Progenitor cell of endocrine pancreas (in vitro differentiated cells): ENCODE measurements at places on chromosomes 13 and 19. TPM values are rescaled to one million over a fixed set of nuclear protein-coding genes. Genes with fewer than 3 reads are reported as not detected.

The SULT2A1 gene
- not detected in 2 replicates for total RNA-seq

The EFNA2 gene
- 23.8 and 26.5 TPM in 2 replicates for total RNA-seq

The GNG7 gene
- total RNA-seq, result 9.9 and 11.3 TPM in 2 replicates

The TMPRSS9 gene
- not detected in 2 replicates for total RNA-seq

The MEF2B gene
- total RNA-seq, result 4.2 and 4.4 TPM in 2 replicates

The PRKCG gene
- total RNA-seq, result 6.5 and 8.4 TPM in 2 replicates

The RYR1 gene
- total RNA-seq, result 0.65 and 1.4 TPM in 2 replicates

The NANOS3 gene
- total RNA-seq, result 9.5 and 10.5 TPM in 2 replicates

The ZNF575 gene
- 0.60 and 0.74 TPM in 2 replicates for total RNA-seq

The ERICH6B gene
- total RNA-seq, result not detected in 2 replicates

The MYO16 gene
- 1.9 and 2.3 TPM in 2 replicates for total RNA-seq

The ZIM2 gene
- not detected in 2 replicates for total RNA-seq

The TMEM255B gene
- 0.91 and 1.5 TPM in 2 replicates for total RNA-seq

The RNF225 gene
- 0.42 TPM in 1 of 2 replicates, not detected in the other for total RNA-seq

The SWSAP1 gene
- total RNA-seq, result 3.2 and 3.3 TPM in 2 replicates

The OLFM2 gene
- 55.0 and 57.9 TPM in 2 replicates for total RNA-seq

The VSIG10L gene
- 6.3 and 7.0 TPM in 2 replicates for total RNA-seq

The PLK5 gene
- total RNA-seq, result 0.26 and 0.38 TPM in 2 replicates

The ZNF610 gene
- 24.8 and 27.1 TPM in 2 replicates for total RNA-seq

The TLE2 gene
- 147 and 160 TPM in 2 replicates for total RNA-seq

The PDX1 gene
- total RNA-seq, result 260 and 303 TPM in 2 replicates

The ZNF530 gene
- 4.4 and 4.9 TPM in 2 replicates for total RNA-seq

The FBXW9 gene
- total RNA-seq, result 14.6 and 15.1 TPM in 2 replicates

The PEG3 gene
- total RNA-seq, result not detected in 2 replicates

The FLT3 gene
- total RNA-seq, result 0.09 and 0.17 TPM in 2 replicates

The FGF9 gene
- total RNA-seq, result 15.9 and 16.2 TPM in 2 replicates

The POU4F1 gene
- 0.36 and 0.38 TPM in 2 replicates for total RNA-seq

The PSG7 gene
- total RNA-seq, result not detected in 2 replicates

The ZNRF4 gene
- total RNA-seq, result not detected in 2 replicates
